ENCODE measurements at places on chromosomes 6 and 20.

DNA sequence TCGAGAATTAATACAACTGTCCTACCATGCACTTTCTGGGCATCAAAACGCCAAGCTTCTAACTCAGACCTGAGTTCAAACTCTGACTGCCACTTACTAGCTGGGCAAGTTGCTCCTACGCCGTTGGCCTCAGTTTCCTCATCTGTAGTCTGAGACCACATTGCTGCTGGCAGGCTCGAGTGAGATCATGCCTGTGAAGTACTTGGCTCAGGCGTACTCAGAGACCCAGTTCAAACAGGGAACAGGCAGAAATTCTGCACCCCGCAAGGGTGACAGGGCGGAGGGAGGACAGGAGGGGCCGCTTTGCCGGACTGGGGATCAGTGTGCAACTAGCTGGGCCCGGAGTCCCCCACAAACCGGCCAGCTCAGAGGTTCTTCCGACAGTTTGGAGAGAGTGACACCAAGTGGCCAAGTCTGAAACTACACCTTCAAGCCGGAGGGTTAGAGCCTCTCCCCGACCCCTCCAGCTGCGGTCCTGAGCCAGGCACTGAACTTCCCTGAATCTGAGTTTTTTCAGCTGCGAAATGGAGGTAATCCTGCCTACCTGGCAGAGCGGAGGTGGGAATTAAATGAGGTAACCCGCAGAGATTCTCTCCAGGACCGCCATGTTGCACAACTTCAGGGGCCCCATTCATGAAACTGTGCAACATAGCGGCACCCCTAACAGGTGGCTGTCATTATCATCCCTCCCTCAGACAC lies 46.0 kb upstream of the PTPN1 start:
- peak; percentile 57 for DNase-seq

GRCh38 chr6:31776485-31776988 lies 591 bp downstream of the VWA7 start:
- DNase-seq: no peak

DNA sequence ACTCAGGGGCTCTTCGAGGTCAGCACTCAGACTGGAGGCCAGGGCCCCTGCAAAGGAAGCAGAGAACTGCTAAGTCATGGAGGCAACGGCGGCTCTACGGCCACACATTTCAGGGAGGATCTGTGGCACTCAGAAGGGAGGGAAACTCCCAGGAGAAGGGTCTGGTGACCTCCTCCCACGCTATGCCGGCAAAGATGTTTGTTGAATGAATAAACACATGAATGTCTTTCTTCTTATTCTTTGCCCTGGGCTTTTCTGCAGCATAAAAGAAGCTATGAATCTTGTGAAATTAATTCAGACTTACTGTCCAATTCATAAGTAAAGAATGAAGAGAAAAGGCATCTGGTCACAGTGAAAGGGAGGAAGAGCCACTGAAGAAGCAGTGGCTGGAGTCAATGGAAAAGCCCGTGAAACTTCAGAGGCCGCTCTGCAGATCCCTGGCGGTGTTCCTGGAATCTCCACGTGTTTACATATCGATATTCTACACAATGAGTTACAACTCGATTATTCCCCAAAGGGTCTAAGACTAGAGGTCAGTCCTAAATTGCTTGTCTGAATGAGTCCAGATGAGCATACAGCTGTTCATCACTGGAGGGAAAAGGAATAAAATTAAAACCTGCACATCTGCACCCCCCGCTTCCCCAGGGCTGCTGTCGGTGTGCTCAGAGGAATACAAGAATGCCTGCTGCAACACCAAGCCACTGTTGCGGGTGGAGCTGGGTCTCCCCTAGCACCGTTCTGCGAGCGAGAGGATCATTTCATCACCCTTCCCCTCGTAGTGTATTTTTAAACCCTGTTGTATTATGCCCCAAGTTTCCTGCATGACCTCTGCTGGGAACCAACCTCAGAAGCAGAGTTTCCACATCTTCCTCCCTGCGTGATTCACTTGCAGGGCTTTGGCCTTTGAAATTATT lies 25.6 kb downstream of the INSM1 start:
- peak; percentile 13 for DNase-seq

- DNase-seq: peak; percentile 37
Observed at GRCh38 chr6:79833964-79834284, 113.4 kb downstream of the ELOVL4 start.

DNA sequence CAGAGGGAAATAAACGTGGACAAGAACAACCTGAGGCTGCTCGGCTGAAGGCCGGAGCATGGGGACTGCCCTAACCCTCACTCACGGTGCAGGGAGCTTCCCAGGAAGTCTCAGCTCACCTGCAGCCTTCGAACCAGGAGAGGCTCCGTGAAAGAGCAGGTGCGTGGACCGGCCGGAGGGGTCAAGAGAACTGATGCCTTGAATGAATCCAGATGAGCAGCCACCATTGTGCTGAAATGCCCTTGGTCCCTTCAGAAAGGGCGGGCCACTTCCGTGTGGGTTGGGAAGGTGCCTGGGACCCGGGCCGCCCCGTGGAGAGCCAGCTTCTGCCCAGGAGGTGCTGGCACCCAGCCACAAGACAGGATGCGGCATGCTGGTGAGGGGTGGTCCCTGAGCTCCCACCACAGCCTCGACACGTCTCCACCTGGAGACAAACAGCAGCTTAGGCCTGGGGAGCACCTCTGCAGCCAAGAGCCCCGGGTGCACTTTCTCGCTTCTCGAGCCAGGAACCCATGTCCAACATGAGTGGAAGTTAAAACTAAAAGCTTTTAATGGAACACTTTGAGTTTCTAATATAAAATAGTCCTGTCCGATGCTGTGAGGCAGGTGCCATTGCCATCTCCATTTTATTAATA lies 83.5 kb downstream of the TTLL2 start:
- DNase-seq: no peak

GRCh38 chr20:58523971-58524315 lies 8.7 kb upstream of the APCDD1L start:
- DNase-seq: peak; percentile 65

GRCh38 chr6:51613558-51613957 lies 473.9 kb downstream of the PKHD1 start:
- no peak for DNase-seq

DNA sequence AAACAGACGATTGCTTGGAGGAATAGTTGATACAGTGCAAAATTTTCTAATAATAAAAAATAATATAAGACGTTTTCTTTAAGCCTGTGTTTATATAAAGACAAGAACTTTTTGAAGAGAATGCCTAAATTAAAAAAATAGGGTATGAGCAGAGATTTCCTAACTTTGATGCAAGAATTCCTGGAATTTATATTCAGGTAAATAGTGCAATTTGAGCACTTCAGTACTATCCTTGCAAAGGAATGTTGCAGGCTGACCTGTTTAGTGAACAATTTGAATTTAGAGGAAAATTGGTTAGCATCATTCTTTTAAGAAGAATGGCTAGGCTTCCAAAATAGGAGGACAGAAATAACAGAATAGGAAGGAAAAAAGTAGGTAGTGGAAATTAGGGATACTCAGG lies 1172.3 kb downstream of the HACE1 start:
- no peak for DNase-seq

- DNase-seq: no peak
Observed at GRCh38 chr6:115954740-115955139, 106.0 kb downstream of the FRK start.

DNA sequence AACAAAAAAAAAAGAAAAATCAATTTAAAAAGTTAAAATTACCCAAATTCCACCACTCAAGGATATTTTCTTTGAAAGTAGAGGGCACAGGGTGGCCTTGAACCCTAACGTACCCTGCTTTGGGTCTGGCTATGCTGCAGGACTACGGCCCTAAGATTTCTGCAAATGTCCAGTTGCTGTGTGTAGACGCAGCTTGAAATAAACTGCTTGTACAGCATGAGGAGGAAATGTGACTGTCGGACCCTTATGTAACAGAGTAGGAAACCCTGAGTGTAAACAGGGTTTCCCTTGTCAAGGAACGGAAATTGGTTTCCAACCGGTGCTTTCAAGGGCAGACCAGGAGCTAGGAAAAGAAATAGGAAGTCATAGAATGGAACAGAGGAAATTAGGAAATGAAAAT lies 60.7 kb upstream of the SHLD1 start:
- DNase-seq: no peak

- DNase-seq: no peak
Observed at GRCh38 chr6:37684801-37685200, 12.9 kb downstream of the MDGA1 start.

- no peak for DNase-seq
Observed at GRCh38 chr6:154624038-154624599, 109.1 kb upstream of the SCAF8 start.

DNA sequence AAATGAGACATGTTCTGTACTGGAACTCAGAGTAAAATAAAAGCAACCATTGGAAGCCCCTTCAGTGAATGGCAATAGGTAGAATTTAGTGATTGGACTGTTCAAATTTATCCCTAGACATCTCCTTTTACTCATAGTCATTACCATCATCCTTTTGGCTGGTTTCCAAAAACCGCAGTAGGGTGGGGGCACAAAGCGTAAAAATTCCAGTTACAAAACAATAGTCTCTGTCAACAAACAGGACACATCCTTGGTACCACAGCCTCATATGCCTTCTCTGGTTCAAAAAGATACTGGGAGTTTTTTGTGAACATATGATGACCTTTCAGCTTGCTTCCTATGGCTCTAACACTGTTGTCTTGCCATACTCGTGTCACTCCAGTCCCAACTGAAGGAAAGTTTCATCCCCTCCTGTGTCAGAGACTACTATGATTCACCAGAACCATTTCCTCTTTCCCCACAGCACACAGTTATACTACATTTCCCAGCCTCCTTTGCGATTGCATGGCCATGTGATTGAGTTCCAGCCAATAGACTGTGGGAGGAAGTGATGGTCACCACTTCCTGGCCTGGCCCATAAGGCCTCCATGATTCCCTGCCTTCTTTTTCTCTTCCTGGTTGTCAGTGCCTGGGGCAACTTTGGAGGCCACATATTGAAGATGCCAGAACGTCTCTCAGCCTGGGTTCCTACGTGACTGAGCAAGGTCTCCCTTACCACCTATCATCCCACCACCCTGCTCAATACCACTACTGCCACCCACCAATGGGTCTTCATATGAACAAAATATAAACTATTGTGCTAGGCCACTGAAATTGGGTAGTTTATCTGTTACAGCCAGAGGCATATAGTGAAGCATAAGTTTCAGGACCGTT lies 162.4 kb downstream of the ID4 start:
- no peak for DNase-seq

- peak; percentile 69 for DNase-seq
Observed at GRCh38 chr6:2168480-2168879, 76.9 kb downstream of the GMDS start.

DNA sequence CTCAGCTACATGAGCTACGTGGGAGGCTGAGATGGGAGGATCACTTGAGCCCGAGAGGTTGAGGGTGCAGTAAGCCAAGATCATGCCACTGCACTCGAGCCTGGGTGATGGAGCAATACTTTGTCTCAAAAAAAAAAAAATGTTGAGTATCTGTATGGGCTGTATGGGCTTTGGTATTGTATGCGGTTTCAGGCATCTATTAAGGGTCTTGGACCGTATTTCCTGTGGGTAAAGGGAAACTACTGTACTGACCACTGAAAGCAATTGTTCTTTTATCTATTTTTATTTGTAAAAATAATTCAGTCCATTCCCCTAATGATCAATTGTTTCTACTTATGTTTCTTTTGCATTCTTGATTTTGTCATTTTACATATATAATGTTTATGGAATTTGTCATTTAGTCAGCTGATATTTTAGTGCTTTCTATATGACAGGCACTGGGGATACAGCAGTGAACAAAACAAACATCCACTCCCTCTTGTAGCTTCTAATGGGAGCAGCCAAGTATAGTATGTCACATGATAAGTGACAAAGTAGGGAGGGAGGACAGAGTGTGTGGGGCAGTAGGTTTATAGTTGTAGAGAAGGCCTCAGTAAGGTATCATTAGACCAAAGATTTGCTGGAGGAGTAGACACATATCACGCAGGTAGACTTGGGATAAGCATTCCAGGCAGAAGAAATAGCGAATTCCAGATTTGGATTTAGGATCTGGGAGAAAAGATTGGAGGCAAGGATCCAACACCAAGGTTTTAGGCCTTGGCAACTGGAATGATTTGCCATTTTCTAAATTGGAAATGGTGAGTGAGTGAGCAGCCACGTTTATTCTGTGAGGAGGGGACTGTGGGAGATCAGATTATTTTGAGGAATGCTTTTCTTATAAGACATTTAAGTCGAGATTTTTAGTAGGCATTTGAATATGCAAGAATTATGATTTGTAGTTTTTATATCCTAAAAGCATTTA lies 6.0 kb downstream of the PCMT1 start:
- DNase-seq: no peak

DNA sequence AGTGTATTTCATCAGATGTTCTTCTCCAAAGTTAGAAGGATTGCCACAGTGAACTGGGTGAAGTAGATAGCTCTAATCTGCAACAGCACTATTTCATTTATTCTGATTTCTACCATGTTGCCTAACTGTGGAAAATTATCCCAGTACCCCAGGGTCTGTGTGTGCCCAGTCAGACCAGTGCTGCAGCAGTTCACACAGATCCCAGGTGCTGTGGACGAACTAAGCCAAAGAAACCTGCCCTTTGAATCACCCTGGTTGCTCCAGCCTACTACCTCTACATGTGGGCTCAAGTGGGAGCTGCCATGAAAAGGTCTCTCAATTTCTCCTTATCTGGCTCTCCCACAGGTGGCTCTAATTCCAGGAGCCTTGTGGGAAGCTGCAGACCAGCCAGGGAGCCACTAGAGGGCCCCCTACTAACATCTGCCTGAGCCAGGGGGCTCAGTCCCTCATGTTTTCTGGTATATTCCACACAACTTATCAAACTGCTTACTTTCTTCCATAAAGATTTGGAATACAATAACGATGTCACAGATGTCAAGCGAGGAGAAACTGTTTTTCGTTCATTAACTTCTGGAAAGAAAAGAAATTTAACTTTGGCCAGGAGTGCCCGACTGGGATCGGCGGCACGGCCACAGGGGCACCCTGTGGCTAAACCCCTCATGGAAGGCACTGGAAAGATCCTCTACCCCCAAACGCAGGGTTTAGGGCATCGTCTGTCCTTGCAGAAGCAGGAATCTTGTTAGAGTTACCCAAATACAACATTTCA lies 31.6 kb upstream of the LY86 start:
- peak; percentile 38 for DNase-seq

DNA sequence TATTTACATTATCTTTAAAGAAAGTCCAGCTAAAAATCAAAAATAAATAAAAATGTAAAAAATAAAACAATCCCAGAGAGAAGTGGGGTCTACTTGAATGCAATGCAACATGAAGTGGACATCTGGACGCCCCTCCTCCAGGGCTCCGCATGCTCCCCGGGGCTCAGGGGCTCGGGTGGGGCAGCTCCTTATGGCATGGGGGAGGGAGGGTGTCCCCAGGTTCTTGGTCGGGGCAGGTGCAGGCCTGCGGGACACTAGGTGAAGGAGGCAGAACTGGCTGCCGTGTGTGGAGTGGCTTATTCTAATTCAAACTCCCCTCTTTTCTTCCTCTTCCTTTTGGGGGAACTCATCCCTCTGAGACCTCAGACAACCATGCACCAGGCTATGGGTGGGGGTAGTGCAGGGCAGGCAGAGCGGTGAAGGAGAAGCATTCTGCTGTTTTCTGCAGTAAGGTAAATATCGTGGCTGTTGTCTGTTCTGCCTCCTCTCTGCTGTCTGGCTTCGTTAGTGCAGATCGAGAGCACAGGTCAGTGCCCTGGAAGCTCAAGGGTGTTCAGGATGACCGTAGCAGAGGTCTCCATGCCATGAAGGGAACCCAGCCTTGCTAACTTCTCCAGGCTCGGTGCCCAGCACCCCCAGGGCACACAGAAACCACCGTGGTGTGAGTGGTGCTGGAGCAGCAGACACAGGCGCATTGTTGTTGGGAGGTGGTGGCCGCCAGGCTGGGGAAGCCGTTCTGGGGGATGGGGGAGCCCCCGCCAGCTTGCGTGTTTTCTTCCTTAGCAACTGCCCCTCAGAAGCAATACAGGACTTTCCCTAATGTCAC lies 82.6 kb downstream of the TTLL2 start:
- no peak for DNase-seq

Measured in fibroblast of skin of scalp (primary cell).